ENCODE measurements at places on chromosomes 16 and 17.

DNA sequence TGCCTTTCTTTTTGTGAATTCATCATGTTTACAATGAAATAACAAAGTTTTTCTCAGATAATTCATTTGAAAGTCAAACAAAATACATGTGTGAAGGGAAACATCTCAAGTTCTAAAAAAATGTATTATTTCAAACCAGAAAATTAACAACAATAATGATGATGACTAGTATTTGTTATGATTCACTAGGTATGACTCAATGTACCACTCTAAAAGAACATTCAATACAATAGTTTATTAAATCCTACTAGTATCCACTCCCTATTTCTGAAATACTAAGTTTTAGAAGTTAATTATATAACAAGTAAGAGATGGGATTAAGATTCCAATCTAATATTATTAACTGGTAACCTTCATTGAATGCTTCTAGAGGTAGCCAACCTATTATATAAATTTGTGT is 1444.8 kb upstream of the CDH8 start:
- no peak for ATAC-seq

GRCh38 chr17:56834380-56835263 is 671 bp downstream of the DGKE start:
- peak; percentile 2 for ATAC-seq

GRCh38 chr16:23564575-23565363 is 7.2 kb downstream of the UBFD1 start:
- no peak for ATAC-seq

DNA sequence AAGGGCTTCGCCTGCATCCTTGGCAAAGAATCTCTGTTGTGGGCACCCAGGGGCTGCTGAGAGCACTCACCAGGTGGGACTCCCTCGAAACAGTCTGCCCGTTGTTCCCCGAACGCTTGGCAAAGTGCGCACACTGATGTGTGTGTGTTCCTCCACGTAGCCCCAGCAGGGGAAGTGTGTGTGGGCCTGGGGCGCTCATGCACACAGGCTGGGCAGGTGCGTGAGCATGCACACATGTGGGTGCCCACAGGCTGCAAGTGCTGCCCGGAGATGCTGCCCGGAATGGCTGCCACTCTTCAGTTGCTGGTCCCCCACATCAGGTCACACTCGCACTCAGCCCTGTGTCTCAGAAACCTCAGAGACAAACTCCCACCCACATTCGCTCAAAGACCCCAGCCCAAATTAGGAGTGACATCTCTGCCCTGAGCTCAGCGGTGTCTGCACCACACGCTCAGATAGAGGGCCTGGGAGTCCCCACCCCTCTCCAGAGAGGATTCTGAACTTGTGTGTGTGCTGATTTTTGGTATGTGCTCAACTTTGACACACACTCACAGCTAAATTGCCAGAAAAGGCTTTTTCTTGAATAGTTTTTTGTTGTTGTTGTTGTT is 119.4 kb downstream of the MGAT5B start:
- no peak for ATAC-seq

DNA sequence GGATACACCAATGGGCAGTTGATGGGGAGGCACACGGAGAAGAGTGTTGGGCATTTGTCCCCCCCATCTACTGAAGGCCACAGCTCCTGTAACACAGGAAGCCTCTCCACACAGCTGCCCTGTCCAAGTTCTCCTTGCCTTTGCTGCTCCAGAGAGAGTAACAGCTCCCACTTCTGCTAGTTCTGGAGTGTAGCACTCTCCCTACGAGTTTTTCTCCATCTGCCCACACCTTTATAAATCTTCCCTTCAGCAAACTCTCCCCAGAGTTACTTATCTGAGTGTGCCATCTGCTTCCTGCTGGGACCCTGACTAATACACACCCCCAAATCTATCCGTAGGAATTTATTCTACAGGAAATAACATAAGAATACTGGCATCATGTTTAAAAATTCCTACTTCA is 42.6 kb upstream of the ERN1 start:
- no peak for ATAC-seq

DNA sequence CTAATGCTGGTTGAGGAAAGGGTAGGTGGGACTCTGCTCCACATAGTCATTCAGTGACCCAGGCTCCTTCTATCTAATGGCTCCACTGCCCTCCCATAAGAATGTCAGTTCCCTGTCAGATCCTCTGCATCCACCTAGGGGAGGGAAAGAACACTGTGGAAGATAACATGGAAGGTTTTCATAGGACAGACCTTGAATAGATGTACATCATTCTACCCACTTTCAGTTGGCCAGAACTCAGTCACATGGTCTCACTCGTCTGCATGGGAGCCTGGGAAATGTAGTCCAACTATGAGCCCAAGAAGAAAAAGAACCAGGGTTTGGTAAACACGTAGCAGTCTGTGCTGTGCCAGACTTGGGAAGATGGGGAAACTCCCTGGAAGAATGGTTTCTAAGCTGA is 27.1 kb upstream of the SCNN1B start:
- ATAC-seq, result no peak

DNA sequence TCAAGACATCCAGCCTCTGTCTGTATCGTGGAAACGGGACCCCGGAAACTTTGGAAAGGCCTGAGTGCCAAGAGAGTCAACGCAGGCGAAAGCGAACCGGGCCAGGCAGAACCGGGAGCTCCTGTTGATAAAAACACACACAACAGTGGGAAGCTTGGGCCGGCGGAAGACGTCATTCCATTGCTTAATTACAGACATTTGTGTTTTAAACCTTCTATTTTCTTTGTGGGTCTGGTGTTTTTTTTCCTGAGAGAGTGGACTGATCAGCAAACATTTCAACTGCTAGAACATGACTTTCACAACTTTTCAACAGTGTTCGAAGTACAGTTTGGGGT is 878 bp upstream of the RNF157 start:
- ATAC-seq, result peak; percentile 12

DNA sequence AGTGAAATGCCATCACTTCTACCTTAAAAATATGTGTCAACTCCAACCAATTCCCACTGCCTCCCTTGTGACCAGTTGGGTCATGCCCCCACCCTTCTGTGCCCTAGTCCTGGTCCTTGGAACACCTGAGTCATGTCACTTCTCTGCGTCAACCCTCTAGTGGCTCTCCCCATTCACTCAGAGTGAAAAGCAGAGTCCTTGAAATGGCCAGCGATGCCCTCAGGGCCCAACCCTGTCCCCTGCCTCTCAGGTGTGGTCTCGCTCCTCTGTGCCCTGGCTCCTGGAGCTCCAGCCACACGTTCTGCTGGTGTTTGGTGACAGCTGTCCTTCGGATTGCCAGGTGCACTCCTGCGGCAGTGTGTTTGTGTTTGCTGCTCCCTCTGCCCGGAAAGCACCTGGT is 89.2 kb downstream of the SPECC1 start:
- no peak for ATAC-seq

DNA sequence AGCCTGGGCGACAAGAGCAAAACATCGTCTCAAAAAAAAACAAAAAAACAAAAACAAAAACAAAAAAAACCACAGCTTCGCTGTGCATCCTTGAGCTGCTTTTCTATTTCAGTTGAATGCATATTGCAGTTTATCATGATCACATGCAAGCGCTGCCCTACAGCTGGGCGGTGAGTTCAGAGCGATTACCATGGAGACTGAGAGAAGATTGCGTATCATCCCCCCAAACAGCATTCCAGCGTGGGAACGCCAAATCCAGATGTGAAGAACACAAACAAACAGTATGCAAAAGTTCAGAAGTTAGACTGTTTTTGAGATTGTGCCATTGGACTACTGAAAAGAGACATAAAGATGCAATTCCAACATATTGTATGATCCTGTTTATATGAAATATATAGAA is 15.1 kb upstream of the SLC52A1 start:
- no peak for ATAC-seq

DNA sequence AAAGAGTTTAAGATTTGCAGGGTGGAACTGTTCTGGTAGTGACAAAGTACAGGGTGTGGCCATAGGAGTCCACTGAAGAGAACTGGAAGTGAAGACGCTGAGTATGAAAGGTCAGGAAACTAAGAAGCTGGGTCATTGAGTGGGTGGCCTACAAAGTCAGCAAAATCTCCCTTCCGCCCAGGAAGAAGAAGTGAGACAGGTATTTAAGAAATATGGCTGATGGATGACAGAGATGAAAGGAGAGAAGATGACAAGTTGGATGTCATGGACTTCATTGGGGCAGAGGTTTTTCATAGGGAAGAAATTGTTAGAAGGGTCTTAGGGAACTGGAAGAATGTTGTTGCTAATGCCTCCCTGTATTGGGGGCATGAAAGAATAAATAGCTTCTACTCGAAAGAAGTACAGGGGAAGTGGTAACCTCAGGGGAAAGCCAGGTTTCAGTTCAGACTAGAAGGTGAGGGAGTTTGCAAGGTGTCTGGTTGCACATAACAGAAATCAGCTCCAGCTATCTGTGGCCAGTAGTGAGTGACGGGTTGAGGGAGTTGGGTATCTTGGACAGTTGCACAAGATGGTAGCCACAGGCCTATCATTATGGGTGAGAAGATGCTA is 33.6 kb upstream of the MED13 start:
- ATAC-seq, result no peak

DNA sequence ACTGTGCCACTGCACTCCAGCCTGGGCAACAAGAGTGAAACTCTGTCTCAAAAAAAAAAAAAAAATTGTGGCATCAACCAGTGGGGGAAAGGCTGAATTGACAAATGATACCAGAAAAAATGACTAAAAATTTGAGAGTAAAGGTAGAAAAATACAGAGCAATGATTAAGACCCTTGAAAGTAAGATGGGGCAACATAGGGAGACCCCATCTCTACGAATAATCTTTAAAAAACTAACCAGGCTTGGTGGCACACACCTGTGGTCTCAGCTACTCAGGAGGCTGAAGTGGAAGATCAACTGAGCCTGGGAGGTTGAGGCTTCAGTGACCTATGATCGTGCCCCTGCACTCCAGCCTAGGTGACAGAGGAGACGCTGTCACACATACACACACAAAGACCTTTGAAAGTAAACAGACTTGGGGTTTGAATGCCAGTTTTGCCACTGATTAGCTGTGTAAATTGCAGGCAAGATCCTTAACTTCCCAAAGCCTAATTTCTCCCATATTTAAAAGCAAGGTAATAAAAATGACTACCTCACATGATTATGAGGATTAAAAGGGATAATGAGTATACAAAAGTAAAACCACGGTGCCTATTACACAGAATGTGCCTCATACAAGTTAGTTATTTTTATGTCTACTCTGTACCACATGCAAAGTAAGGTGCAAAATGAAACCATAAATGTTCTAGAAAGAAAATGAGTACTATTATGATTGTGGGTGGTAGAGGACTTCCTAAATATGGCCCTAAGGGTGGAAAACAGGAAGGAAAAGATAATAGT is 21.7 kb upstream of the PAFAH1B1 start:
- ATAC-seq, result no peak

- ATAC-seq, result no peak
These were observed 14.7 kb downstream of the SOCS3 start for GRCh38 chr17:78345172-78345571.

- ATAC-seq, result peak; percentile 55
These were observed 15.0 kb downstream of the NSMCE1 start for GRCh38 chr16:27253526-27253930.

GRCh38 chr16:66487580-66488275 is 60.6 kb downstream of the BEAN1 start:
- no peak for ATAC-seq

- ATAC-seq, result no peak
These were observed 358.5 kb upstream of the PMFBP1 start for GRCh38 chr16:72530434-72530833.

GRCh38 chr17:79813297-79814126 is 16.6 kb upstream of the CBX8 start:
- no peak for ATAC-seq

- peak; percentile 85 for ATAC-seq
These were observed 39.2 kb downstream of the ZNF778 start for GRCh38 chr16:89256651-89257254.

GRCh38 chr17:68676856-68677255 is 75.7 kb upstream of the FAM20A start:
- ATAC-seq, result no peak

DNA sequence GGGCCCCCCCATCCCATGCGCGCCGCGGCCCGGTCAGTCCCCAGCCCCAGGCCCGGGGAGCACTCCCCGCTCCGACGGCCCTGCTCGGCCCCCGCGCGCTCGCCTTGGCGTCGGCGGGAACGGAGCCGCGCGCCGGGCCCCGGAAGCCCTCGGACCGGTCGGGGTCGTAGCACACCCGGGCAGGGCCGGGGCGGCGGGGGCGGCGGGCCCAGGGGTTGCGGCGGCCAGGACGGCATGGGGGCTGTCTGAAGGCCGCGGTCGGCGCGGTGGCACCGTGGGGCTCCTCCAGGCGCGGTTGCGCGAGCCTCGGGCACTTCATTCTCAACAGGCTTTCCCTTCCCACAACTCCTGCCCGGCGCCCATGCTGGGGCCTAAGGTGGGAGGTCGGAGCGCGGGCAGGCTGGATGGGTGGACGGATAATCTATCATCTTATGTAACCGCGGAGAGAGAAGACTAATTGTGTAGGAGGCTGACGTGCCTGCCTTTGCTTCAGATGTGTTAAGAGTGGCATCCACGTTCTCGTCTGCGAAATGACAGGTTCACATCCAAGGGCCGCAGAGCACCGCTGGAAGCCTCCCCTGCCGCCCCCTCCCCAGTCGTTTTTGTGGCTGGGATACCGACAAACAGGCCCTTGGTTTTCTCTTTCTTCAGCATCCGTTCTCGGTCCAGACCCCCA is 708 bp downstream of the BAIAP2 start:
- ATAC-seq, result peak; percentile 29

GRCh38 chr17:45258981-45259380 is 2.9 kb downstream of the SPATA32 start:
- no peak for ATAC-seq

GRCh38 chr16:66844342-66845079 is at the start of gene CA7:
CA7 (plus strand) TSS chr16:66844414; CDS start chr16:66844488, 74 bp downstream.
- ATAC-seq, result no peak

- no peak for ATAC-seq
These were observed 102.2 kb downstream of the RAP1GAP2 start for GRCh38 chr17:2898255-2898926.

GRCh38 chr17:83103200-83103942 is 24.0 kb downstream of the METRNL start:
- ATAC-seq, result no peak

DNA sequence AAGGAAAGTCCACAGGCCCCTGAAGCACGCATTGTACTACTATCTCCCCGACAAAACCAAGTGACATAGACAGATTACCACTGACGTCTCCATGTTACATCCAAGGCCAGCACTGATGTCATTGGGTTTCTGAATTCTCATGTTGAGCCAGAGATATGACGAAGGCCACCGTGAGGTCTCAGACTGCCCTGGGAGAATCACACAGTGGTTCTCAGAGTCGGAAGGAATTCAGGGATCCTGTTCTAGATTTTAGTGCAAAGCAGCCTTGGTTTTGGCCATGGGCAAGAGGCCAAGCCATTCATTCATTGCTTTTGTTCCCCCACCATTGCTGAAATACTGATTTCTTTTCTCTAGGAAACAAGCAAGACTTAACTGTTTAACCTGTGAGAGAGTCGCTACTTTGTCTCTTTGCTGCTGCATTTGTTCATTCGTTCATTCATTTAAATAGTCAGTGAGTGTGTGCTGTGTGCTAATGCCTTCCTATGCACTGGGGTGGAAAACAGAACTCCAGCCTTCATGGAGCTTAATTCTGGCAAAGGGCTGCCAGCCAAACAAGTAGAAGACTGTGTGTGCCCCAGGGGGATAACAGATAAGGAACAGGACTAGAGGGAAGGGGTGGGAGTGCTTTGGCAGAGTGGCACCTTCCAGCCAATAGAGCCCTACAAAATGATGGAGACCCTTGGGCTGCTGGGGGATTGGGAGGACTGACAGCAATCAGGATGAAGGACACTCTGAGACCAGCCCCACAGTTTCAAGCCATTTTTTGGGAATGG is 222.3 kb downstream of the MSI2 start:
- ATAC-seq, result peak; percentile 46

- no peak for ATAC-seq
These were observed 81.8 kb downstream of the PLD6 start for GRCh38 chr17:17124341-17124740.
